Omental fat pad (tissue), 4 donors: ENCODE measurements at places on chromosomes 2 and 18. TPM values are rescaled to one million over a fixed set of nuclear protein-coding genes. Genes with fewer than 3 reads are reported as not detected.

The CRYGD gene
- not detected for total RNA-seq

The DYTN gene
- total RNA-seq = not detected

The RUFY4 gene
- total RNA-seq = not detected

- DNase-seq = no peak
These were observed 10.2 kb downstream of the PREPL start for GRCh38 chr2:44351088-44351487.
